ENCODE measurements at places on chromosomes 2 and 18.

DNA sequence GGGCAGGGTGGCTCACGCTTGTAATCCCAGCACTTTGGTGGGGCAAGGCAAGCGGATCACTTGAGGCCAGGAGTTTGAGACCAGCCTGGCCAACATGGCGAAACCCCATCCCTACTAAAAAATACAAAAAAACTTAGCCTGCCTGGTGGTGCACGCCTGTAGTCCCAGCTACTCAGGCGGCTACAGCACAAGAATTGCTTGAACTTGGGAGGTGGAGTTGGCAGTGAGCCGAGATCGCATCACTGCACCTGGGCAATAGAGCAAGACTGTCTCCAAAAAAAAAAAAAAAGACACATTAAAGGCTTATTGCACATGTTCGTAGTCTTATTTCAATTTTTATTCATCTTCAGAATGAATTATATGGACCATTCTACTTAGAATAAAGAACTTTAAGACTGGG is 110.2 kb downstream of the BMPR2 start:
- no peak for DNase-seq

- no peak for DNase-seq
Measured at GRCh38 chr2:215974700-215975429, 38.5 kb downstream of the MREG start.

DNA sequence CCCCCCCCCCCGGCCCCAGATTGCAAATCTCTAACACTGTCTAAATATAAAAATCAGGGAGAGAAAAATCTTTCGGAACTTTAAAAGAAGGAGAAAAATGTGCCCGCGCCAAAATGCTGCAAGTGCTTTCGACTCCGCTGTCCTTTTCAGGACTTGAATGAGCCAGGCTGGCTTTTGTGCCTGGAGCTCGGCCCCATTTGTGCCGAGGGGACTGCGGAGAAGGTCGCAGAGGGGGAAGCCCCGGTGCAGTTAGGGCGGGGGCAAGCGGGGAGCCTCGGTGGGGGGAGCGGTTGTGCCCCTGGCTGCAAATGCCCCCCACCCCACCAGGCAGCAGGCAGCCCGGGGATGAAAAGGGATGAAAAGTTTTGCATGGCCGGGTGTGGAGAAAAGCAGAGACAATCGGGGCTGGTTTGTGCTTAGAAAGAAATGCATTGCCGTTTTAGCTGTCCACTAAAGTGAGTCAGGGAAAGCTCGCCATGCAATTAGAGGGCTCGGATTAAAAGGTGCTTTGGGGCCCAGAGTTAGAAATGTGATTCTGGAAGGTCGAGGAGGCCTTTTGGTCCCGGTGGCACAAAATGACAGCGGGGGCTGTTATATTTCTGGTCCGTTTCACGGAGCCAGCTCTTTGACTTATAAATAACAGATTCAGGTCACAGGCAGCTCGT is 1.6 kb downstream of the INHBB start:
- DNase-seq: peak; percentile 18

- DNase-seq: peak; percentile 57
Measured at GRCh38 chr2:207143215-207144172, 22.3 kb downstream of the KLF7 start.

GRCh38 chr2:63840081-63840784 is 1.5 kb upstream of the UGP2 start:
- no peak for DNase-seq

All from EL (cell line).